Activated effector memory CD4-positive, alpha-beta T cell treated with Interleukin-2 at 50 U/mL for 16 hours (primary cell): ENCODE measurements at places on chromosomes 5 and 9.

DNA sequence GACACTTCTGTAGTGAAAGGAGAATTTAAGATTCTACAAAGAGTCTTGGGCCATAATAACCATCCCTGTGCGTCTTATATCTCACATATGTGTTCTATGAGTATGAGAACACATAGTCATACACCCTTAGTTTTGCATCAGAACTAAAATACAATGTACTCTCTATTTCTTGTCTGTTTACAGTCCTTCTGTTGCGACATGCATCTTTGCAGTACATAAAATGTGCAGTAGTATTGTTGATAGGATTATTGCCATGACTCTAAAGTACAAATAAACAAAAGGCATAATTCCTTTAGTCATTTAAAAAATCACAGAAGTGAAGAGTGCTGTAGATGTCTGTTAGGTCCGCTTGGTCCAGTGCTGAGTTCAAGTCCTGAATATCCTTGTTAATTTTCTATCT, 201.9 kb downstream of the NR3C1 start:
- DNase-seq: no peak

DNA sequence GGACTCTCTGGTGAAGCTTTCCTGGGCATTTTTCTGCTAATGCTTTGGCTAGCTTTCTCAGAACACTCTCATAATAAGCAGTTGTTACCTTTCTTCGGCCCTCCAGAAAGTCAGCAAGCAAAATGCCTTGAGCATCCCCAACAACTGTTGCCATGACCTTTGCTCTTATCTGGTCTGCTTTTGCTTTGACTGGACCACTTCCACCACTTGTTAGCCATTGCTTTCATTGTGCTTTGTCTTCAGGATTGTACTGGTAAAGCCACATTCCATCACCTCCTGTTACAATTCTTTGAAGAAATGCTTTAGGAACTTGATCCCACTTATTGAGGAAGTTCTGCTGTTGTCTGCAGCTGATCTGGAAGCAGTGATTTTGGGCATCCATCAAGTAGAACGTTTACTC, 35.7 kb downstream of the RAD50 start:
- DNase-seq: no peak

- DNase-seq: no peak
These were observed 2.7 kb upstream of the ALDH1A1 start for GRCh38 chr9:72955571-72955970.

DNA sequence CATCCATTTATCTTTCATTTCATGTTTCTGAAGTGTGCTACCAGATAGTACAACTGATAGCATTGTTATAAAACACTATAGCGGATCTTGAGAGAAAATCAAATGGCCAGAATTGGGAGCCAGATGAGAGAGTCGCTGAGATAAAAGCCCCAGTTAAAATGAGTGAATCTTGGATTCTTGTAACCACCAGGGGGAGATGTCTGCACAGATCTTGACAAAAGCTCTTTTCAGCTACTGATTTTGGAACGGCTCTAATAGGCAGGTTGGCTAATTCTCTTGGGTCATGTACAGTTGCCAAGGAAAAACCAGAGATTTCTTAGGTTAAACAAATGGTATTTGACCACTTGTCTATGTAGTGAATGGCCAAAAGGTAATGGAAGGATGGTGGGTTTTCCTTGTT, 21.7 kb downstream of the F2RL2 start:
- DNase-seq: no peak

DNA sequence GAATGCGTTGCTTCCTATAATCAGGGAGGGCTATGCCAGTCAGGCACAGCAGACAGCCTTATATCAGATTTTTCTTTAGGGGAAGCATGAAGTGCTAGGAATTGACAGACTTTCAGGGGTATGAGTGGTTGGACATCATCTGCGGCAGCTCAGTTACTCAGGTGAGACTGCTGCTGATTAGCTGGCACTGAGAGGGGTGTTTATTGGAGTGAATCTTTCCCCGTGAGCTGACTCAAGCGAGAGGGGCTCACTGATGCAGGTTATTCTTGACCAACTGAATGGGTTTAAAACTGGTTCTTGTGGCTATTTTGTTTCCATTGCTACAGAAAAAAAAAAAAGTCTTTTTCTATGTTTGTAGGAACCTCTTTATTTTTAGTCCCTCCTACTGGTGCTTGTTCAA, 46.2 kb upstream of the TNPO1 start:
- no peak for DNase-seq

GRCh38 chr9:107137495-107138202, 145.4 kb upstream of the RAD23B start:
- no peak for DNase-seq

DNA sequence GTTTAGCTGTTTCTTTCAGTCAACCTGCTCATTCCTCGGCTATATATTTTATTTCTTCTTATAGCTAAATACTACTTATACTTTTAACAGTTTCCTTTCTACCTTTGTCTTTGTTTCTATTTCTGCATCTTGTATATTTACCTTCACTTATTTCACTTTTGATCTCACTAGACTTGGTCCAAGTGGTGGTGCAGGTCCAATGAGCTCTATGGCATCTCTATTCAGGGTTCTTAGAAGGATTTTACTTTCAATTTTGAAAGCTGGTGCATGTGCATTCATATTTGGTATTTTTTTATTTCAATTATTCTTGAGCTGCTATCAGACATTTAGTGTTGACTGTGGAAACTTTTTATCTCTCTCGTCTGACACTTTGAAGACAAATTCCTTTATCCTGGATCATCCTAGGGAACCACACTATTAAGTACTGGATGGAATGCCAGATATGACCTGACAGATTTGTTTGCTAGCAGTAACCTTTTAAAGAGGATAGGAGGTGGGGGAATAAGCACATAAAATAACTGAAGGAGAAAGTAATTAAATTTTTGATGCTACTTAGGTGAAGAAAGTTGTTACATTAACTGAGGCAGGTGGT, 123.1 kb upstream of the PJA2 start:
- DNase-seq: no peak

GRCh38 chr9:17064558-17064957, 70.3 kb upstream of the CNTLN start:
- no peak for DNase-seq

DNA sequence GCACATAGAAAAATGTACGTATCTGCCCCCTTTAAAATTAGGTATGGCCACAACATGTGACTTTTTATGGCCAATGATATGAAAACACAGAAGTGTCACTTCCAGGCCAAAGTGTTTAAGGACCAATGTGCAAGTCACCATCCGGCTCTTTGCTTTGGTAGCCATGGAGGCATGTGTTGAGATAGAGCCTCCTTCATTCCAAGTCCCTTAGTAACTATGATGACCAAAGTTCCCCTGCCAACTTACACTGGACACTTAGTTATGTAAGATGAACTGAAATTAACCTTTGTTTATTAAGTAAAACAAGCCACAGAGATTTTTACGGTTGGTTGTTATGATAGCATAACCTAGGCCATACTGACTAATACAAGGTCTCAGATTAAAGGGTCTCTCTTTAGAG, 51.0 kb downstream of the FBN2 start:
- DNase-seq: no peak

GRCh38 chr9:92312887-92313623, 12.1 kb downstream of the NOL8 start:
- no peak for DNase-seq

GRCh38 chr5:127088251-127088650, 14.9 kb upstream of the C5orf63 start:
- DNase-seq: no peak

- DNase-seq: no peak
These were observed 180.5 kb downstream of the CRB2 start for GRCh38 chr9:123536455-123536868.

DNA sequence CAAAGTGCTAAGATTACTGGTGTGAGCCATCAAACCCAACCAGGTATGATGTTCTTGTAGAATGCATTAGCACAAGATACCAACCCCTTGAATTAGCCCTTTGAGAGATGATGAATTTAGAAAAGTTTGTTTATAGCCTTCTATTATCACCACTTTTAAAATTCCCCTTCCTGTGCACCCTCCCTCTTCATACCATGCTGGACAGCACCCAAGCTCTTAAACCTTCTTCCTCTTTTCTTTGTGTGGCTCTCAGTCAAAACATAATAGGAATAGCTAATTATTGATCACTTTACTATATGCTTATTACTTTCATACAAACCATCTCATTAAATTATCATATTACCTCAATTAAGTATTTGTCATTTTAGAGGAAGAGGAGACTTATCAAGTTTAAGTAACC, 87.6 kb upstream of the TMED7 start:
- no peak for DNase-seq

DNA sequence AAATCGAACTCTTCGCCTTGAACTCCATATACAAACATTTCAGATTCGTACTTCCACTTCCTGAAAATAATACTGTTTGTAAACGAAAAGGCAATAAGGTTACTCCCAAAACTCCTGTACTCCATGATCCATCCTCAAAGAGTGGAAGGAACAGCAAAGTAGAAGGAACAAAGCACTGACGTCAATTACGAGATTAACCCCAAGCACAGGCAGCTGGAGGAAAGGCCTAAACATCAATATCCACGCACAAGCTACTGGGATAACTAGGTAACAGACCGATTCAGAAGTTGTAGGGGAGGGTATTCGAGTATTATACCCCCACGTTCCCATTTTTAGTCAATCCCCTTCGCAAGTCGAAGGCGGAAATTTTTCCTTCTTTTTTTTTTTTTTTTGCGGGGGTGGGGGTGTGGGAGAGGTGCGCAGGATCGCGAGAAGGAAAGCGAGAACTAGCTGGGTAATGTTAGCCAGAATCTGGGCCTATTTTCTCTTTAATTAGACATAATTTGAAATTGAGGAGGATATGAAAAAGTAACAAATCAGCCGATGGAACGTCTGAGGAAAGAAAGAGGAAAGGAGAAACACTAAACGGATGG, 909 bp downstream of the AFF4 start:
- DNase-seq: no peak
